ENCODE measurements at places on chromosomes 1 and 21.
A peak's percentile ranks its signal among the peaks of the same experiment; 100 is the strongest.

DNA sequence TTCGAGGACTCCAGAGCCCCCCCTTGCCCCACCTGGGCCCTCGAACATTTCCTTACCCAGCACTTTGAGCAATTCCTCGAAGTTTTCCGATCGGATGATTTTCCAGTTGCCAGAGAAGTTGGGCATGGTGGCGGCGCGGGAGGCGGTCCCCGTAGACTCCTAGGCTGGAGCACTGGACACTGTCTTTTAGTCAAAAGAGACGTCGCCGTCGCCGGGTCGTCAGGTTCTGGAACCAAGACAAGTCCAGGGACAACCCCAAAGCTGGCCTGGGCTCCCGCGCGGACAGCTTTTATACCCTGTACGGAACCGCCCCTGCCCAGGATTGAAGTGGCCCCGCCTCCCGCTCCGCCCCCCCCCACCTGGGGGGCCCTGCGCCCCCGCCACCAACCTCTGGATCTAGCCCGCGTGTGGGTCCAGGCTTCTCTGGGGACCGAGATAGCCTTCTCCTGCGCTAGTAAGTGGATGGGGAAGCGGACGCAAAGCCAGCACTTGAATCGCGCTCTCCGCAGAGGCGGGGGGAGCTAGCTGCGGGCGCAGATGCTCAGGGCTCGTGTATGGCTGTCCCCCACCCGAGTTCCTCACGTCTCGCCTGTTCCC is at the start of gene CRABP2:
Gene CRABP2, minus strand, starts transcription at position 263 of the 597 bp plus-strand sequence. Its CDS starts 137 bp downstream, at position 126.
- DNase-seq, result peak; percentile 73

- peak; percentile 1 for DNase-seq
These were observed 130.3 kb upstream of the C21orf91 start for GRCh38 chr21:17949421-17949820.

DNA sequence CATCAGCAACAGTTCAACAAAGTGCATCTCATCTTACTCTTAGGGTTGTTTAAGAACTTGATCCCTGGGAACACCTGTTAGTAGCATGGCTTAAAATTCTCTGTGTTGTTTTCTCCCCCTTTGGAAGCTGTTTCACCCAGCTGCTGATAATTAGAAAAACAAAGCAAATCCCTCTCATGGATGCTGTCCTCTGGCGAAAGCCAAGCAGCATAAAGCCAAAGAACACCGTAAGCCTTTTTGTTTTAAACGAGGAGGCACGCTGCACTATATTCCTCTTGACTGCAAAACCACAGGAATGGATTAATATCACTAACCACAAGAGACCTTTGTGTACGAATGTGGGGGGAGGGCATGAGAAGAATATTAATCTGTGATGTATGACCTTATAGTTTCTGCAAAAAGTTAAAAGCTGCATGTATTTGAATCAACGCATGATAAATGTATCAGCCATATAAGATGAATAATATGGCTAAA is 923.2 kb downstream of the LTN1 start:
- DNase-seq, result no peak

DNA sequence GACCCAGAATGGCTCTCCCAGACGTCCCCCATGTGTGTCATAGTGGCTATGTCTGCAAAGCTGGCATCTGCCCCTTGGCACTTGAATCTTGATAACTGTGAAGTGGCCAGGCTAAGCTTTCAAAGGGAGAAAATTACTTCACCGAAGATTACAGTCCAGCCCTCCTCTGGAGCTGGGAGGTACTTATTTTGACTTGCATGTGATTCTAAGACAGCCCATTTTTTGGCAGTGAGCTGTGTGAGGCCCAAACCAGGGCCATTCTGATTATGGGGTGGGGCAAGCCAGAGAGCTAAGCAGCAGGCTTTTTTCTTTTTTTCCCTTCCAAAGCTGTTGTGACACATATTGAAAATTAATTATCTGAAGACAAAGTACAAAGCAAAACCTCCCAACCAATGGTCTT is 42.1 kb upstream of the C8B start:
- no peak for DNase-seq

- no peak for DNase-seq
These were observed 77.1 kb downstream of the CD247 start for GRCh38 chr1:167441222-167441621.

- no peak for DNase-seq
These were observed 16.0 kb downstream of the DIO1 start for GRCh38 chr1:53909946-53910345.

DNA sequence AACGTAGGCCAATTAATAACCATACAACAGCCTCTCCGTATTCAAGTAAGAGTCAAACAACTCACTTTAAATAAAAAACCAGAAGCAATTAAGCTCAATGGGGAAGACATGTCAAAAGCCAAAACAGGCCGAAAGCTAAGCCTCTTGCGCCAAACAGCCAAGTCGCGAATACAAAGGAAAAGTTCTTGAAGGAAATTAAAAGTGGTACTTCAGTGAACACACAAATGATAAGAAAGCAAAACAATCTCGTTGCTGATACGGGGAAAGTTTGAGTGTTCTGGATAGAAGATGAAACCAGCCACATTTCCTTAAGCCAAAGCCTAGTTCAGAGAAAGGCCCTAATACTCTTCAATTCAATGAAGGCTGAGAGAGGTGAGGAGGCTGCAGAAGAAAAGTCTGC is 53.4 kb downstream of the SIPA1L2 start:
- no peak for DNase-seq

DNA sequence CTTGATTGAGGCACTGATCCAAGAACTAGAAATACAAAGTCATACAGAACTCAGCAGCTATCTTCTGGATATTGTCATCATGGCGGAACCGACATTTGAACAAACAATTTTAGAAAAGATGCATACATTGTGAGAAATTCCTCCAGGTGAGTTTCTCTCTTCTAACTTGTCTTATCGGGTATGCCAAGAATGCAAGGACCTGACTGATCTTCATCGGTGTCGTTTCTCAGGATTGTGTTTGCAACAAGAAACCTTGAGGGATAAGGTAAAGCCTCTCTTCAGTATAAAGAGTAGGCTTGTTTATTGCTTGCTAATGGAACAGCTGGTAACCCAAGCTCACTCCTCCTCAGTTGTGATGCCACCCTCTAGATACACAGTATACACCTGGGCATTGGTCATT is 62.2 kb downstream of the NME7 start:
- no peak for DNase-seq

GRCh38 chr1:98849969-98850636 is 154.6 kb downstream of the PLPPR5 start:
- no peak for DNase-seq

GRCh38 chr1:10969267-10969970 is 43.0 kb upstream of the TARDBP start:
- DNase-seq, result peak; percentile 53

DNA sequence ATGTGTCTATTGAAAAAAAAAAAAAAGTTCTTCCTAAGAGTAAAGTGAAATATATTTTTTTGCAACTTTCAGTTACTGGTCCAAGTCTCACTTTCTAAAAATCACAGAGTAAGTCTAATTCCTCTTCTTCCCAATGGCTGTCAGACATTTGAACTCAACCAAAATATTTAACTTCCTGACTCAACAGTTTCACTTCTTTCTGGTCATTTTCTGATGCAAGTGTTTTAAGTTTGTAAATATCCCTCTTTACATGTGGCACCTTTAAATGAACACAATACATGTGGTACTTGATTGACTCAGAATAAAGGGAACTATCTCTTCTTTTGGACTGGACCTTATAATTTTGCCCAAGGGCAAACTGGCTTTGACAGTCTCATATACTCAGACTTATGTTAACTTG is 76.7 kb downstream of the ASH1L start:
- peak; percentile 4 for DNase-seq

DNA sequence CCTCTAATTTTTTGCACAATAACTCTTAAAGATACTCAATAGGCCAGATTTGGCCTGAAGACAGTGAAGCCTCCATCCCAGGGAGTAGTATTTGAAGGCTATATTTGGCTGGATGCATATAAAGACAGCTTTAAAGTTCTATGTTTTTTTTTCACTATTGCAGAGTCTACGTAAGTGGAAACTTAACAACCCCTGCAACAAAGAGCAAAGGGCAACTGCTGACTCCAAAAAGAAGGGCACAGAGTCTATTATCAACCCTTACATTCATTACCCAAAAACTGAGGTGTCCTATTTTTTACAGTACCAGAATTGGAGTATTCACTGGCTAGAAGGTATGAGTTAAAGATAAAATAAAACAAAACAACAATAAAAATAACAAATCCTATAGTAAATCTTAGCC is 329.8 kb upstream of the PKN2 start:
- no peak for DNase-seq

DNA sequence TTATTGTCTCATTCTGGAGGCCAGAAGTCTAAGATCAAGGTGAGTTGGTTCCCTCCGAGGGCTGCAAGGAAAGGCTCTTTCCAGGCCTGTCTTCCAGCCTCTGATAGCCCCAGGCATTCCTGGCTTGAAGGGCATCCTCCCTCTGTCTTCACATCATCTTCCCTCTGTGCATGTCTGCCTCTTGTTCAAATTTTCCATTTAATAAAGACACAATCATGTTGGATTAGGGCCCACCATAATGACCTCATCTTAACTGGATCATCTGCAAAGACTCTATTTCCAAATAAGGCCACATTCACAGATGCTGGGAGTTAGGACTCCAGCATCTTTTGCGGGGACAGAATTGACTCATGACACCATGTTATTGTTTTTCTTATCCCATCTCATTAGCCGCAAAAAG is 24.5 kb downstream of the HUNK start:
- DNase-seq, result no peak

DNA sequence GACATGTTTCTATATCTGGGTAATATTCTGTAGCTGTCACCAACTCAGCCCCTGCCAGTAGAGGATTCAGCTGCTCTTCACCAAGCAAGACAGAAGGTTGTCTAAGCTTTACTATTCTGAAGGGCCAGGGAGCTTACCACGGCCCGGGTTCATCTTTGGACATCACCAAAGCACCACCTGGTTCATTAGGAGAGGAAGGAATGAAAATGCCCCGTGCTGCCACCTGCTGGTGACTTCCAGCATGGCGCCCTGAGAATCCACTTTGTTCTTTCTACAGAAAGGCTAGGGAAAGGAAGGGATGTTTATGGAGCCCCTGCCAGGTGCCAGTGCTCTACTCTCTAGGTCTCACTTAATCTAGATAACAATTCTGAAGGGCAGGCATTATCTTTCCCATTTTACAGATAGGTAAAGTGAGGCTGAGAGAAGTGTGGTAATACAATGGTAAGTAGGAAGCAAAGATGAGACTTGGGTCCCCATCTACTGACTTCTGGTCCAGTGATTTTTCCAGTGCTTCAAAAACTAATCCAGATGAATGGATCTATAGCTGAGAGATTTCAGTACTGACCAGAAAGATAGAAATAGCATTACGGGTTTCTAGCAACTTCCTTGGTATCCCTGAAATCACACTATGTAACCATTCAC is 79.5 kb downstream of the BEND5 start:
- peak; percentile 79 for DNase-seq

DNA sequence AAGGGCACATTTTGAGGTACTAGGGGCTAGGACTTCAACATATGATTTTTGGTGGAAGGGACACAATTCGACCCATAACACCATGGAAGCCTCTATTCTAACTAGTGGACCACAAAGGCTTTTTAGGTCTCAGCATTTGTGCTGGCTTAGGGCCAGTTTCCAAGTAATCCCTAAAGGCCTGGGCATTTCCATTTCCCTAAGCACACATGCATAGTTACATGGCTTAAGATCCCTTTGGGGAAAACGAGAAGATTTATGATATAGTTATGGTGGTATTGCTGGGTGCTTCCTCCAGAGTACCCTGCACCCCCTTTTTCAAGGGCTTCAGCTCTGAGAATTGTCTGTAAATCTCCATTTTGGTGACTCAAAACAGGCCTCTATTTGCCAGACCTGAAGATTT is 28.2 kb upstream of the TMEM54 start:
- DNase-seq, result no peak

- no peak for DNase-seq
These were observed 39.5 kb upstream of the USP1 start for GRCh38 chr1:62397301-62397700.

DNA sequence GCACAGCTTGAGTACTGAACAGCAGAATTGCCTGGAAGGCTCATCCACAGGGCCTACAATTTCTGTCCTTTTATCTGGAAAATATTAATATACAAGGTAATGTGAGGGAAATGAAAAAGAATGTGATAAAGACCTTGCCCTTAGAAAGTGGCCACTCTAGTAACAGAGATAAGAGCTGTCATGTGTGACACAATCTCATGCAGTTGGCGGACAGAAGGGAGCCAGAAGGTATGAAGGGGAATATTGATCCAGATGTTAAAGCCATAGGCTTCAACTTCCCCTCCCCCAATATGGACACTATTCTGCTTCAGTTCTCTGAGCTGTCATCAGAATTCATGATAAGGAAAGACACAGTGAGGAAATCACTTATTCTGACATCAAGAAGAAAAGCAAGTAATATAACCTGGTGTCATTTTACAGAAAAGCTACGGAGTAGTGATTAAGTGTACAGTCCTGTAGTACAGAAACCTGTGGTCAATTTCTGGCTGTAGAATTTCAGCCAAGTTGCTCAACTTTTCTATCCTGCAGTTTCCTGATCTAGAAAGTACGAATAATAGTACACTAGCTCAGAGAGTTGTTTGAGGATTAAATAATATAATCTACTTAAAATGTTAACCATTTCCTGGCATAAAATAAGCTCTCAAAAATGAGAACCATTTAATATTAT is 572.1 kb downstream of the DPYD start:
- no peak for DNase-seq

GRCh38 chr1:78387871-78388270 is 102.9 kb upstream of the PTGFR start:
- DNase-seq, result no peak

GRCh38 chr1:116306102-116306501 is 66.9 kb upstream of the ATP1A1 start:
- no peak for DNase-seq

DNA sequence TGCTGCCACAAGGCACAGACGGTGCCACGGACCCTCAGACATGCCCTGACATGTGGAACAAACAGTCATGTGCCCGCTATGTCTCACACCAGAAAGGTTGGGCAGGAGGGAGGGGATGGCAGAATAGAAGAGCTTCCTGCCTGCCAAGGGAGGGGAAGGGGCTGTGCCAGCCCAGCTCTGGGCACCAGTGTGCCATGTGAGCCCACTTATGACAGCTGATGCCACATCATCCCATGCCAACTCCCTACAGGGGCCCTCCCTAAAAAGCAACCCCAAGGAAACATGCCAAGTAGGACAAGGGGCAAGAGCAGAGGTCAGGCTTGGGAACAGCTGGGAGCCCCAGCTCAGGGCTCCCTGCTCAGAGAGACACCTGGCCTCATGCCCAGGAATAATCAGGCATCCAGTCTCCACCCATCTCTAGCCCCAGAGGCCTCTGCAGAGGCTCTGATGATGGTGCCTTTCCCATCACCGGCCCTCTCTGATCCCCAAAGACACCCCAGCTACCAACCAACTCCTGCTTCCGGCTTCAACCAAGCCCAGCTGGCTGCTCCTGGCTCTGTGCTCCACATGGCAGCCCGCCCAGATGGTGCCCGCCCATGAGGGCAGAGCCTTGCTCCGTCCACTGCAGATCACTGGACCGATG is 10.3 kb downstream of the ADGRB2 start:
- no peak for DNase-seq

All from suppressor macrophage (primary cell).